ENCODE measurements at places on chromosomes 6 and 20.

- DNase-seq, result no peak
These were observed 584.4 kb downstream of the PTPRT start for GRCh38 chr20:42604998-42605956.

- DNase-seq, result peak; percentile 57
These were observed 131.7 kb upstream of the MLIP start for GRCh38 chr6:53979468-53980067.

GRCh38 chr20:49676581-49677291, 36.9 kb downstream of the B4GALT5 start:
- DNase-seq, result peak; percentile 53

GRCh38 chr6:33333666-33334065, 16.1 kb upstream of the ZBTB22 start:
- DNase-seq, result no peak

- no peak for DNase-seq
These were observed 12.1 kb downstream of the EEF1A1 start for GRCh38 chr6:73508776-73509175.

GRCh38 chr6:4885341-4885933, 109.2 kb downstream of the CDYL start:
- DNase-seq, result no peak

DNA sequence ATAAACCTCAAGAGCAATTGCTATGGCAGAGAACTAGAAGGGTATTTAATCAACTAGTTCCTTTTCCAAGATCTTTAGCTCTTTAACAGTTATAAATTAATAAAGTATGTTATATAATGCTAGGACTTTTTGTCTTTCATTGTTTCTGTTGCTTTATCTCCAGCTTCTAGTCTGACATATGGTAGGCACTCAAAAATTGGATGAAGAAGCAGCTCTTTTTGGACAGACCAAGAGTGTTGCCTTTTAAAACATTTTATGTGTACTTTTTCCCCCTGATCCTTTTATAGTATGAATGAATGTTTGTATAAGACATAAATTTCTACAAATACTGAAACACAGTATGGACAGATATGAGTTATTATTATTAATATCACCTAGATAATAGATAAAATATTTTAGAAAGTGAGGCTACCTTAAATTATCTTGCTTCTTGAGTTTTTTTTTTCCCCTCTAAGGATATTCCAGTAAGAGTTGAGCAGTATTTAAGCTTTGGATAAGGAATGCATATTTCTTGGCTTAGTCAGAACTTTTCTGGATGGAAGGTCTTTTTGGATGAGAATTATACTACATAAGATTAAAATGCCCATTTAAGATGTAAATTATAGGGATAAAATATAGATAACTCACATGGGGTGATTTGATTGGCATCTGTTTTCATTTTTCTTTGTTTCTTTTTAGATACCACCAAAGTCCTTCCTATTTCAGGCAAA, 16.6 kb downstream of the LAMA2 start:
- DNase-seq, result no peak

GRCh38 chr6:158402184-158402583, 89.9 kb downstream of the TULP4 start:
- DNase-seq, result no peak

DNA sequence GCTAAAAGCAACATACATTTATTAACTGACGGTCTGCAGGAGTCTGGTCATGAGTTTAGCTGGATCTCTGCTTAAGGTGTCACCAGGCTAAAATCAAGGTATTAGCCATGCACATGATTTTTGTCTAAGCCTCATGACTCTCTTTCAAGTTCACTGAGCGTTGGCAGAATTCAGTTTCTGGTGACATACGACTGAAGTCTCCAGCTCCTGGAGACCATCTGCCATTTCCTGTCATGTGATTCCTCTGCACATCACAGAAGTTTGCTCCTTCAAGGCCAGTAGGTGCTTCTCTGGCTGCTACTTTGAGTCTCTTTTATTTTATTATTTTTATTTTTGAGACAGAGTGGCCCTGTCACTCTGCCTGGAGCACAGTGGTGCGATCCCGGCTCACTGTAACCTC, 148.4 kb upstream of the EYA4 start:
- DNase-seq, result no peak

DNA sequence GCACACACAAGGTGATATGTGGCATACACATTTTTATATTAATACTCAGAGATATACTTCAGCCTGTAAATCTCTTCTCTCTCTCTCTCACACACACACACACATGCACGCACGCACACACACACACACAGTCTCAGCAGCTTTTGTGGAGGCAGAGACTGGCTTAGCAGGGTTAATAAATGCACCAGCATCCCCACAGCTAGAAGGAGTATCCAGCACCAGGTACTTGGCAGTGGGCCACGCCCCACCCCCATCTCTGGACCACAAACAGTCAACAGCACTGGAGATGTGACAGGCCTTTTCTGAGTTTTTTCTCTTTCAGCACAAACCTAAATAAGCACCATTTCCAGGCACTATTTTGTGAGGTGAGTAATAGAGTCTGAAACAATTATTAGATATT, 47.3 kb upstream of the LRFN2 start:
- DNase-seq, result no peak

DNA sequence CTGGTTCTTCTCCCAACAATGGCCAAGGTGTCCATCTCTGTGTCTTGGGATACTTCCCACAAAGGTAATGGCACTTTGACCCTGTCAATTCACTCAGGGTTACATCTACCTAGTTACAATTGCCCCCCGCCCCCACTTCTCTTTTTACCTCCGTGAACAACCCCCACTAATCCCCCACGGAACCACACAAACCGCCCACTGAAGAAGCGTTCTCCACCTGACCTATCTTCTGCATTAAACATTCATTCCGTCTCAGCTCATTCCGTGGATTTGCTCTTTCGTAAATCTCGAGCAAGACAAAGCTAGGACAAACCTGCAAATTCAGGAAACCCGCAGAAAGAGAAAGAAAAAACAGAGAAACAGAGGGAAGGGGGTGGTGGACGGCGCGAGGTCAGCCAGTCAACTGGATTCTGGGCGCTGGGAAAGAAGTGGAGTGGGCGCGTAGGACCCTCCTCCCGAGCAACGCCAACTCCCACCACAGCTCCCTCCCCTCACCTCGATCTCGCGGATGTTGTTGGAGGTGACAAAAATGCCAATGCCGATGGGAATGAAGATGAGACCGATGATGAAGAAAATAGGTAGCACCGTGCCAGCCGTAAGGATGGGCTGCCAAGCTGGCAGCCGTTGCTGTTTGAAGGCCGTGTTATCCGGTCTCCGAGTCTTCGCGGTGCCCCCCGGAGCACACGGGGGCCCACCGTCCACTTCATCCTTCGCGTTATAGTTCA, 523 bp downstream of the TMEM30A start:
- no peak for DNase-seq

- DNase-seq, result no peak
These were observed 1.2 kb upstream of the TBXT start for GRCh38 chr6:166168616-166169548.

DNA sequence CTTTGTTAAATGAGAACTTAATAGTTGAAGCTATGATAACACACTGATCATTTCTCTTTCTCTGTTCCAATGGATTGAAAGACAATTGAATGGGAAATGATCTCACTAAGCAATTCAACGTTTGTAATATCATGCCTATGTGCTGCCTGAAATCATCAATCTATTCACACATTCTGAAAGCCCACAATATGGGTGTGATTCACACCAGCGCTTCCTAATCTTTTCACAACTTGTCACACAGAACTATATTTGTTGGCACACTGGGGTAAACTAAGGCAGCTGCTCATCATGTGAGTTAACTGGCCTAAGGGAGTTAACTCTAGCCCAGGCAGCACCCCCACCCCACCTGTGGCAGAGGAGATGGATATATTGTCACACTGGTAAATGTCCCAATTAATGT, 37.1 kb upstream of the UTRN start:
- no peak for DNase-seq

DNA sequence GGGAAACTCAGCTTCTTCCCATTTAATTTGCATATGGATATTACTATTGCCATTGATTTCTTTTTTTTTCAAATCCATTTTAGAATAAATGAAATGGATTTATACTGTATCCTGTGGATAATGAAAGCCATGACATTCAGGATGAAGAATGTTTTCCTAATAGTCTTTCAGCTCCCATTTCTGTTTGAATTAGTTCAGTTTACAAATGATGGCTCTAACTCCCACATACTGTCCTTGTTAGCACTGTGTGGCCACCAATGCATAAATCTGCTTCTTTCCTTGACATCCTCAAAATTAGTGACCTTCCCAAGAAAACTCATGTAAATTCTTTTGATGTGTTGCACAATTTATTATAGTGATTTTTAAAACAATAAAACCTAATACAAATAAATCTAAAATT, 693.2 kb upstream of the GJE1 start:
- no peak for DNase-seq

DNA sequence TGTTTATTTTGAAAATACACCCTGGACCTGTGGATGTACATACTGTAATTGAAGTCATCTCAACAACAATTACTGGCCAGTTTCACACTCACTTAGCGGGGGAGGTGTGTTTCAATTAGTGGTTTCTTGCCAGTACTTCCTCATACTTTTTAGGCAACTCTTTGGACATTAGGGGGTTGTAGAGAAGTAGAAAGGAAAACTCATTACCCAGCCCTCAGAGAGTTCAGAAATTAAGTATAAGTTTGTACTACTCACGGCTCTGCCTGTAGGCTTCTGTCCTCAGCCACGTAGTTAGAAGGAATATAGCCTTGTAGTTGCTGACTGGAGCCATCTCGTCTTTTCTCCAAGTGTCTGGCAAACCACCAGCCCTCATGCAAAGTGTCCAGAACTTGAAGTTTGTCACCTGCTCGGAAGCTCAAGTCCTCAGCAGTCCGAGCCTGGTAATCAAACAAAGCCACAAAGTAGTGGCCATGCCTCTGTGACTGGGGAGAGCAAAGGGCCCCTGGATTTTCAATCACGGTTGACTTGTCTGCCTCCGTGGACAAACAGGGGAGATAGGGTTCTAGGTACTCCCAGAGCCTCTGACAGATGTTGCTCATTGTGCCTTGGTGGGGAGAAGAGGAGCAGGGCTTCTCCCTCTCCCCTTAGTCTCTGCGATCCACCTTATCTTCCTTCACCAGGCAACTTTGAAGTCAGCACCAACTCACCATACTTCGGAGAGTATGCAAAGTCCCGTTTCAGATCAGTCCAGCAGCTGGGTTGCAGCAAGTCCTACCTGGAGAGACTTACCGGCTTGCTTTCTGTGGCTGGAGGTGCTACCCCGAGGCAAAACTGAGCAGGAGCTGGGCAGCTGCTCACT, 749 bp downstream of the FRK start:
- DNase-seq, result peak; percentile 24

- DNase-seq, result no peak
These were observed 661.7 kb upstream of the CITED2 start for GRCh38 chr6:140036196-140036595.

DNA sequence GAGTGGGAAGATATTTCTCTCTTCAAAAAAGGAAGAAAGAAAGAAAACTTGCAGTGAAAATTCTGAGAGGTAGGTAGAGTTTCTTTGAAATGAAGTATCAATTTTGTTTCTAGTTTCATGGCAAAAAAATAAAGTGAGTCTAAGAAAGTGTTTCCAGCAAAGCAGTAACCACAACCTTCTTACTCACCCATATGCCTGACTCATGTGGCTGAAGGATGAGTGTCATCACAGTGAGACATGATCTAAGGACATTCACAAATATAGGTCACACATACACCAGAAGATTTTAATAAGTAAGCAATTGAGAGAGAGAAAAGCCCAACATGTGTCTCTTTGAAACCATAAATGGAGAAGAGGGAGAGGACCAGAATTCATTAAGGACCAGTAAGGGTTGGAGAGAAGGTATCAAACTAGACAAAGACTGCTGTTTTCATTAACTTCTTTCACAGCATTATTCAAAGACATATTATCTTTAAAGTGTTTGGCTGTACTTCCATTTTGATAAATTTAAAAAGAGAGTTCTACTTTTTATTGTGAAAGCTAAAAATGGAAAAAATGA, 169.5 kb downstream of the FRK start:
- DNase-seq, result no peak

DNA sequence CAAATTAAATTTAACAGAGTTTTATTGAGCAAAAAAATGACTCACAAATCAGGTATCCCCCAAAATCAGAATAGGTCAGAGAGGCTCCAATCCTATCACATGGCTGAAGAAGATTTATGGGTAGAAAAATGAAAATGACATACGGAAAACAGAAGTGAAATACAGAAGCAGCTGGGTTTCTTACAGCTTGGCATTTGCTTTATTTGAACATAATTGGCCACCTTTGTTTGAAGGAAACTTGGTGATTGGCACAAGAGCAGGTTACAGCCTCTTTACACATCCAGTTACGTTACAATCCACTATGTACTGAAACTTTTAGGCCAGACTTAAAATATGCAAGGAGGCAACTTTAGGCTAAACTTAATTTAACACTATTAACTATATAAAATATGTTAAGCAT, 11.7 kb upstream of the TREM2 start:
- DNase-seq, result no peak

GRCh38 chr6:134347885-134348805, 30.2 kb upstream of the SGK1 start:
- peak; percentile 85 for DNase-seq

GRCh38 chr6:35093783-35094182, 47.4 kb downstream of the TCP11 start:
- no peak for DNase-seq

DNA sequence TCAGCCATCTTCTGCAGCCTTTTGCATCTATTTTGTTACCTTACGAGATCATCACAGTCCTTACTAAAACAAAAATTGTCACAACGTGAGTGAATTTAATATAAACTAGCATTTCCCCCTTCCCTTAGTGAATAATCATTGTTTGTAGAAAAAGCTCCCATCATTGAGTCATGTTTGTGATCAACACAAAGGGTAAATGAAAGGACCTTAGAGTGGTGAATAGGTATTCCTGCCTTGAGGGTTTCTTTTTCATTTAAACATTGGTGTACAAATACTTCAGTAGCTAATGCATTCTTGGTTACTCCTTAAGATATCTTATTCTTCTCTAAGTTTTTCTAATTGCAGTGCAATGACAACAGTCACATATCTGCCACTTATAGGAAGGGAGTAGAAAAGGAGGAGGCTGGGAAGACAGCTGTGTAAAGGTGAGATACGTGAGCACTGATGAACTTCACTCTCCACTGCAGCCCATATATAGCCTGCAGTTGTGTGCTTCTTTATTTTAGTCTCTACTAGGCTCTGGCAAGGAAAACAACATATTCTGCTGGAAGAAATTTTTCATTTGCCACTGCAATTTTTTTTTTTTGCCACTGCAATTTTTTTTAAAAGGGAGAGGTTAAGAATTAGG, 27.8 kb downstream of the ADGRG6 start:
- no peak for DNase-seq
